ENCODE measurements at places on chromosomes 11 and 22. TPM values are rescaled to one million over a fixed set of nuclear protein-coding genes. Genes with fewer than 3 reads are reported as not detected.

APOBEC3G gene
- 19.7 TPM for total RNA-seq

COMT gene
- total RNA-seq, result 27.8 TPM

CARD18 gene
- total RNA-seq, result not detected

HBE1 gene
- 0.81 TPM for total RNA-seq

LIF gene
- total RNA-seq, result 0.92 TPM

CARNS1 gene
- 3.1 TPM for total RNA-seq

ZP1 gene
- not detected for total RNA-seq
